T47D (cell line): ENCODE measurements at places on chromosomes 1 and 21.

DNA sequence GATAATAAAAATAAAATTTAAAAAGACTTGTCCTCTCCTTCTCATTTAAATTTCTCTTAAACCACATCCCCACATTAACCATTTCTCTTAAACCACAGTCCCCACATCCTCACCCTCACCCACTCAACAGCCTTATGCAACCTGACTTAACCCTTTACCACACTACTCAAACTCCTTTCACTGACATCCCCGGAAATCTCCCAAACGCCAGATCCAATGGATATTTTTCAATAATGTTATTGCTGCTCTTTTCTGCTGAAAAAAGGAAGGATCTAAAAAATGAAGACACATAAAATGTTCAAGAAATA is 54.2 kb upstream of the EEIG2 start:
- DNase-seq: no peak

GRCh38 chr21:43361127-43361492 is 65.8 kb downstream of the SIK1 start:
- DNase-seq: no peak

- no peak for DNase-seq
Measured at GRCh38 chr1:91557039-91557690, 56.5 kb downstream of the CDC7 start.

GRCh38 chr1:95384567-95384966 is 150.6 kb downstream of the RWDD3 start:
- DNase-seq: peak; percentile 59
